SW 1271 (cell line): ENCODE measurements at places on chromosomes 13 and 19.

DNA sequence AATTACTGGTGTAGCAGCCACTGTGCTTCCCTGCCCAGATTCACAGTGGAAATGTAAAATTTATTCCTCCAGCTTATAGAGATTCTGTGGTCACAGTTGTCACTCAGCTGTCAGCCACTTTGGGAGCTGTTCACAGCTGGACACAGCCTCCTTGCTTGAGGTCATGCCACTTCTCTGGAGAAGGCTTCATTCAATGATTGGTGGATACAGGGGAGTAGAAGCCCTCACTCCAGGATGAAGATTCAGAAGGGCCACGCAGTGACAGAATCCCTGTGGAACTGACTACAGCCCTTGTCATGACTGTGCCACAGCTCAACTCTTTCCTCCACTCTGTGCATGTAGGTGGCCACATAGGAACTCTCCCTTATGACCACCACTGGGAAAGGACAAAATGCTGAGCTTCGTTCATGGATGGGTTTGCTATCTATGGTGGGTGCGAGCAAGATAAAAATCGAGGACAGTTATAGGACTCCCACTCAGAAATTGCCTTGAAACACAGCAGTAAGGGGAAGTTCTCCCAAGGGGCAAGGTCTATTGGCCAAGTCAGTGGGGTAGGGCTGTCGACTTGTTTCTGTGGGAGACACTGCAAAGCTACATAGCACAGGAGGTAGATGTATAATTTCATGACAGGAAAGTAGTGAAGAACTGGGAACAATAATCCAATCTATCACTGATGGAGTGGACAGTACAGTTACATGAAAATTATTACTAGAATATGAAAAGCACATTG is 98.7 kb downstream of the CCNA1 start:
- no peak for DNase-seq

GRCh38 chr13:23322353-23323336 is 110.9 kb downstream of the SACS start:
- no peak for DNase-seq

DNA sequence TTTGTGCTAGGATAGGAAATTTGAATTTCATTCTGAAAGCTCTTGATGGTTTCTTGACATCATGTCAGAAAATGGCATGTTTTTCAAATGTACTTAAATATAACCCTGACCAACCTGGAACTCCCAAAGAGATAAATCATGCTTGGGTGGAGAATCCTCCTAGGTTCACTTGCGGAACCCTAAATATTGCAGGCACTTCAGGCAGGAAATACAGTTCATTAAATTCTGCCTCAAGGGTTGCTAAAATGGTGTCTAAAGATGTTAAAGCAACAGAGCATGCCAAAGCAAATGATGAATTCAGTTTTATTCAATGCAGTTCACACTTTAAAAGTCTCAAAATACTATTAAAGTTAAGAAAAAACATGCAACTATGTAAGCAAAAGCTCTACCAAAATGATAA is 415.9 kb downstream of the SLITRK6 start:
- no peak for DNase-seq

GRCh38 chr13:86922936-86923335 is 748.2 kb upstream of the SLITRK5 start:
- no peak for DNase-seq

DNA sequence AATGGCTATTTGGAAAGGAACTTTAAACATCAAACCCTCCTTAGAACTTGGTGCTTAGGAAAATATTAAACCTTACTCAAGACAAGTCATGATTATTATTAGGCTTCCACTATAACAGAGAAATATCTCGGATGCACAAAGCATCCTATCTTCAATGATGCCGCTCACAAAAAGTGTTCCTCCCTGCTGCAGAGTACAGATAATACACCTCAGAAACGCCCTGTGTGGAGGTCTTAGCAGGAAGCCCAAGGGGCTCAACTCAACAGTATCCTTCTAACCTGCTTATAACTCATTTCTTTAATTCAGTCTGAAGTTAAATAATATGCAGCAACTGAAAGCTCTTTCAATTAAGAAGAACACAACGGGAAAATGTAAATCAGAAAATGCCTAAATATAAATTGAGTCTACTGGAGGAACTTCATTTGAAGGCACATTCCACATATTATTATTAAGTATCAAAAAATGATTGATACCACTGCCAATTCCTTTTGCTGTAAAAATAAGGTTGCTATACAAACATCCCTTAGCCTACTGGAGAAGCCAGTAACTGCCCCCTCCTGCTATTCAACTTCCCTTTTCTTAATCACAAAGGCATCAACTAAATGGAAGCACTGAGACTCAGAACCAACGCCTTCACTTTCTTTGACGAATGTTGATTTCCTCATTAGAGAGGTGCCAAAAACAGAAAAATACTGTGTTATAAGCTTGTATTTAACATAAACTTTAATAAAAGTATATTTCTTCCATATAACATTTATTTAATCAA is 12.0 kb downstream of the ELF1 start:
- DNase-seq: no peak

DNA sequence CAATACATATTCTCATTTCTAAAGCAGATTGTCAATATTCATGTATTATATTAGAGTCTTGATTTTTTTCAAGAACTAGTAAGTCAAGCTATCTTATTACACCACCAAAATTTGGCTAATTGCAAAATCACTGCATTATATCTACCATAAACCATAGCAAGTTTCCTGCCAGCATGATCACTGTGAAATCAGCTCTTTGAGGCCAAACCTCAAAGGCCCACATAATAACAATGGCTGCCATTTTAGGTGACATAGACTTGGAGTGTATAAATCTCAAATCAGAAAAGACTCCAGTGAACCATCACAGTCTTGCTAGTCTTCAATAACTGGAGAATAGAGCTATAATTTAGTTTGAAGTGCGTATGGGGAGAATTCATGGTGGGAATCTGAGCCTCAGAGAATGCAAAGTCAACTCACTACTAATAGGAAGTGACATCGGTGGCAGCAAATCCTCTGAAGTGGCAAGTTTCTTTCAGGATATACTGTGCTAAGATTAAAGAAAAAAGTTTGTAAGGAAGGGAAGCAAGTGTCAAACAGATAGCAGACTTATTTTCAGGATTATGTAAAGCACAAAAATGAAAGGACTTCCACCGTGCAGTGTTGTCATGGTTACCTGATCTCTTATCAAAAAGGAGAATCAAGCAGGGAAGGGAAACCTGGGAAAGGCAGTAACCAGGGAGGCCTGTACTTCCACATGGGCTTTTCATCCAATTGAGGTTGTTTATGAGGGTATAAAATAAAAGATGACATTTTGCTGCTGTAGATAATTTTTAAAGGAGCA is 117.4 kb upstream of the FNDC3A start:
- DNase-seq: no peak

- no peak for DNase-seq
Observed at GRCh38 chr13:47121092-47121763, 224.4 kb upstream of the HTR2A start.

DNA sequence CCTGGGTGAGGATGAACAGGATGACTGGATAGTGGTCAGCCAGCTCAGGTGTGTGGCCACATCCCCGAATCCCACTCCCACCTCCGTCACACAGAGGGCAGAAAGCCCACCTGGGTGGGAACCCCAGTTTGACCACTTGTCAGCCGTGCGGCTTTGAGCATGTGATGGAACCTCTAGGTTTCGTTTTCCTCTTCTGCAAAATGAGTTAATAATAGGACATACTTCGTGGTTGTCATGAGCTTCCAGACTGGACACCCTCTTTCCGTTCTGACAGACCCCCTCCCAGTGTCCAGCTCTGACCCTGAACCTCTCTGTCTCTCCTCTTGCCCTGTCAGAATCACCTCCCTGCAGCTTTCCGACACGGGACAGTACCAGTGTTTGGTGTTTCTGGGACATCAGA is 1.8 kb downstream of the AXL start:
- no peak for DNase-seq

DNA sequence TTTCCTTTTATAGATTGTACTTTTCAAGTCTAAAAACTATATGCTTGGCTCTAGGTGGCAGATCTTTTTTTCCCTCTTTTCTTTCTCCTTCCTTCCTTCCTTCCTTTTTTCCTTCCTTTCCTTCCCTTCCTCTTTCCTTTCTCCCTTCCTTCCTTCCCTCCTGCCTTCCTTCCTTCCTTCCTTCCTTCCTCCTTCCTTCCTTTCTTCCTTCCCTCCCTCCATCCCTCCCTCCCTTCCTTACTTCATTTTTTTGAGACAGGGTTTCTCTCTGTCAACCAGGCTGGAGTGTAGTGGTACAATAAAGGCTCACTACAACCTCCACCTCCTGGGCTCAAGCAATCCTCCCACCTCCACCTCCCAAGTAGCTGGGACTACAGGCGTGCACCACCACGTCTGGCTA is 48.1 kb downstream of the F2RL3 start:
- DNase-seq: no peak

DNA sequence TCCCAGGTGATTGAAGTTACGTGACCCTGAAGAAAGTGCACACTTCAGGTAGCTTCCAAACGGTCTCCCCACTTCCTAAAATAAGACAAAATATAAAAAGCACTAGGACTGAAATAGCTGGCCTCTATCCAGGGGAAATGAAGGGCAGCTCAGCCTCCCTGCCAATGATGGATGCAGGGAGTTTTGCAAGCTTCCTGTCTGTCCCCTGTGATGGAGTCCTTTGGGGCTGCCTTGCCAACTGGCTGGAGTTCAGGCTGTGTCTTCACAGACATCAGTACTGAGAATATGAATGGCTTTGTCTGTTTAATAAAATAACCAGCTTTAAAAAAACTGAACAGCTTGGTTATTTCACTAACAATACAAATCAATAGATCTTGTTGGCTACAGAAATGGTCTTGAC is 101.4 kb upstream of the GPR12 start:
- no peak for DNase-seq

GRCh38 chr19:47247308-47247990 is 8.9 kb upstream of the CCDC9 start:
- no peak for DNase-seq

DNA sequence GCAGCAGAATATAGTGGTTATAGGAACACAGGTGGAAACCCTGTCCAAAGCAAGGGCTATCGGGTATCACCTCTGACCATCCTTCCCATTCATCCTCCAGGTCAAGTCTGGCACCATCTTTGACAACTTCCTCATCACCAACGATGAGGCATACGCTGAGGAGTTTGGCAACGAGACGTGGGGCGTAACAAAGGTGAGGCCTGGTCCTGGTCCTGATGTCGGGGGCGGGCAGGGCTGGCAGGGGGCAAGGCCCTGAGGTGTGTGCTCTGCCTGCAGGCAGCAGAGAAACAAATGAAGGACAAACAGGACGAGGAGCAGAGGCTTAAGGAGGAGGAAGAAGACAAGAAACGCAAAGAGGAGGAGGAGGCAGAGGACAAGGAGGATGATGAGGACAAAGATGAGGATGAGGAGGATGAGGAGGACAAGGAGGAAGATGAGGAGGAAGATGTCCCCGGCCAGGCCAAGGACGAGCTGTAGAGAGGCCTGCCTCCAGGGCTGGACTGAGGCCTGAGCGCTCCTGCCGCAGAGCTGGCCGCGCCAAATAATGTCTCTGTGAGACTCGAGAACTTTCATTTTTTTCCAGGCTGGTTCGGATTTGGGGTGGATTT is 2.1 kb upstream of the RAD23A start:
- DNase-seq: no peak

- DNase-seq: no peak
Observed at GRCh38 chr19:40035996-40036395, 20.0 kb downstream of the ZNF780B start.

DNA sequence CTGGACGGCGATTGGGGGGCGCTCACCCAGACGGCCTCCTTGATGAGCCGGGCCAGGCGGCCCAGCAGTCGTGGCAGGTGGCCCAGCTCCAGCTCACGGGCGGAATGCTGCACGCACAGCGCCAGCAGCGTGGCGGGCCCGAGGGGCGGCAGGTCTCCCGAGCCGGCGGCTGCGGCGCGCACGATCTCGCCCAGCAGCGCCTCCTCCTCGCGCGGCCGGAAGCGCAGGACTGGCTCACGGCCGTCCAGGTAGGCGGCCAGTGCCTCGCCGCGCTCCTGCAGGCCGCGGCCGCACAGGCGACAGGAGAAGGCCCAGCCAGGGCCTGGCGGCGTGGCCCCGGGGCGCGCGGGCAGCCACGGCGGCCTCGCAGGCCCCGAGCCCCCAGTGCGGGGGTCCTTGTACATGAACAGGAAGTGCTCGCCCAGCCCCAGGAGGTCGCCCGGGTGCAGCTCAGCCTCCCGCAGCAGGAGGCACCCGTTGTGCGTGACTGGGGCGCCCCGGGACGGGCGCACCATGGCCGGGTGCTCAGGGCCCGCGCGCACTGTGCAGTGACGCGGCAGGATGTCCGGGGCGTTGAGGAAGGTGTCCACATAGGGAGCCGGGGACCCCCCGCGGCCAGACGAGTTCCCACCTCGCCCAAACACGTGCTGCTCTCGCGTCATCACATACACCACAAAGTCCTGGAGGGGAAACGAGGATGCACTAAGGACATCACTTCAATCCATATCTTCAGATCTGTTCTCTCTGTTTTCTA is 9.6 kb upstream of the MAMSTR start:
- no peak for DNase-seq

DNA sequence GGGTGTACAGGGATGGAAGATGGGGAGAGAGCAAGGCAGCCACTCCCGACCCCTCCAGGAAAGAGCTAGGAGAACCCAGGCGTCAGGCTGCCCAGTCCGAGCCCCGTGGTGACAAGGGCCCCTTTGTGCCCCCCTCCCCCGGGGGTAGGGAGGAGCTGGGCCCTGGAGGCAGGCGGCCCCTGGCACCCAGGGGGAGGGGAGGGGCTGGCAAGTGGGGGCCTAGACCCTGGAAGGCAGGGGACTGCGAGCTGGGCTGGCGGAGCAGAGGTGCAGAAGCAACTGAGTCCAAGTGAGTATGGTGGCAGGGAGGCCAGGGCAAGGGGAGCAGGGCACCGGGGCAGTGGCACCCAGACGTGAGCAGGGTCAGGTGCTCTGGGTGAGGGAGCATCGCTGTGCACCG is at the start of gene MAG:
MAG (plus strand) TSS at position 246 of the 400 bp plus-strand sequence. CDS start 3,248 bp downstream, outside the sequence.
- DNase-seq: no peak

GRCh38 chr19:19227217-19227616 is 15.5 kb downstream of the NCAN start:
- DNase-seq: no peak

- DNase-seq: no peak
Observed at GRCh38 chr19:18708452-18709231, 25.2 kb downstream of the CRTC1 start.

- no peak for DNase-seq
Observed at GRCh38 chr13:34048652-34049051, 230.7 kb downstream of the RFC3 start.
